ENCODE measurements at places on chromosomes 2 and 18.
A peak's percentile ranks its signal among the peaks of the same experiment; 100 is the strongest.

DNA sequence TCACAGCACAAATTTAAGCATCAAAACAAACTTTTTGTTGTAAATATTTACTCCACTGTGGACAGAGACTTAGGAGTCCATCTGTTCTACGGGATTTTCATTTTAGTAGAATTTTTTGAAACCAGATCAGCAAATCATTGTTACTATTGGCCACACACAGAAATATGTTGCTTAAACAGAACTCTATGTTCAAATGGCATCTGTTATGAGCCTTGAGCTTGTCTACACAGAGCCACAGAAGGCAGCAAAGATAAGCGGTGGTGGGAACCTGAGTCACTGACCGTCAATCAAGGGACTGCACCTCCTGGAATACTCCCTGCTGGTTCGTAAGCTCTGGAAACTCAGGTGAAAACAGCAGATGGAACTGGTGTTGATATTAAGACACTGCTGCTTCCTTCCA, 156.8 kb downstream of the TMEM200C start:
- DNase-seq = no peak

- DNase-seq = peak; percentile 52
Observed at GRCh38 chr2:174335254-174335987, 667 bp downstream of the SP9 start.

DNA sequence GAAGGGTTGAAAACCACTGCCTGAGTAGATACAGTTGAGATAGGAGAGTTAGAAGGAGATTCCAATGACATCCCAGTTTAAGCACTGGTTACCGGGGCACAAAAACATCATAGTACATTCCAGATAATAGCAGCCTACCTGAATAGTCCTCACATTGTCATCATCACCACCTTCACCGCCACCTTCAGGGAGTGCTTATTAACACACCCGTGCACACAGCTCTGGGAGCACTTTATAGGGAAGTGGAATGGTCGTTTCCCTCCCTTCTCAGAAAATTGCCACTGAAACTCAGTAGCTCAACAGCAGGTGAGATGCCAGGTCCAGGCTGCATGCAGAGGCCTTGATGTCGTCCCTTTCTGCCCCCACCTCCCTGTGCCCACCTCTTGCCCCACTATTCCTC, 8.2 kb downstream of the SERPINB7 start:
- no peak for DNase-seq

GRCh38 chr2:114661971-114662939, 219.8 kb downstream of the DPP10 start:
- peak; percentile 76 for DNase-seq

- no peak for DNase-seq
Observed at GRCh38 chr2:239021651-239022436, 174.0 kb downstream of the TWIST2 start.

GRCh38 chr2:86453836-86454235, 12.7 kb downstream of the KDM3A start:
- no peak for DNase-seq

GRCh38 chr2:240288087-240288521, 147.4 kb upstream of the GPC1 start:
- no peak for DNase-seq

DNA sequence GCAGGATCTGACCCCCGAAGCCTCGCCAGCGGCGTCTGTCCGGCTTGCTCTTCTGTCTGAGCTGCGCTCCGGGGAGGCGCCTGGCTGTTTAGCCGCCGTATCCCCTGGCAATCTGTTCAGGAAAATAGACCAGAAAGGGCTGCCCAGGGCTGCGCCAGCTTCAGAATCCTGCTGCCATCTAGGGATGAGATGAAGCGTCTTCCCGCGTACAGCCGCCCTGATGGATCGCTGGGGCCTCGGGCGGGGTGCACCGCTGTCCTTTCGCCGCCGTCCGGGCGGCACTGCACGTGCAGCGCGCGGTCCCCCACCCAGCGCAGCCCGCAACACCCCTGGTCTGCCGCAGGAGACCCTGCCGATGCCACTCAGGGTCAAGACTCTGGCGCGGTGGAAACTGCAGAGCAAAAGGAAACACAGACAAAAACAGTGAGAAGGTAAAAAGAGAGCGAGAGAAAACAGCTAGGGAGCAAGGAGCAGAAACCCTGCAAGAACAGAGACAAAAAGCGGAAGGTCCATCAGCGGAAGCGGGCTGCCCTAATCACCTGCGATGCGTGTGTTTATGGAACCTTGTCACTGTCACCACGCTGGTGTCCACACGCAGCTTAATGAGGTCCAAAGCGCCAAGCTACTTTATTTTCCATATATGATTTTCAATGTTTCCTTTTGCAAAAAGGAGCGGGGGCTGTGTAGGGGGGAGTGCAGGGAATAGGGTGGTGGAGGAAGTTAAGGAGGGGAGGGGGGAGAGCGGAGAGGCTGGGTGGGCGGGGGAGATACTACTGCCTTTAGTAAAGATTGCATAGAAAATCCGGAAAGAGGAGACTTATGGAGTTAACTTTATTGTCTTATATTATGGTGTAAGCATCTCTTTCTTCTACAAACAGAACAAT, 2113.3 kb upstream of the PIK3C3 start:
- DNase-seq = peak; percentile 91

- no peak for DNase-seq
Observed at GRCh38 chr2:97953853-97954252, 41.9 kb downstream of the TMEM131 start.

- DNase-seq = no peak
Observed at GRCh38 chr2:36246320-36246990, 109.1 kb upstream of the CRIM1 start.

- DNase-seq = no peak
Observed at GRCh38 chr2:50612306-50612705, 419.6 kb downstream of the NRXN1 start.

All from ELF-1 (cell line).